ENCODE measurements at places on chromosomes 4 and X. TPM values are rescaled to one million over a fixed set of nuclear protein-coding genes. Genes with fewer than 3 reads are reported as not detected.

GRCh38 chrX:82092307-82092706, 890.4 kb downstream of the SH3BGRL start:
- no peak for DNase-seq

DNA sequence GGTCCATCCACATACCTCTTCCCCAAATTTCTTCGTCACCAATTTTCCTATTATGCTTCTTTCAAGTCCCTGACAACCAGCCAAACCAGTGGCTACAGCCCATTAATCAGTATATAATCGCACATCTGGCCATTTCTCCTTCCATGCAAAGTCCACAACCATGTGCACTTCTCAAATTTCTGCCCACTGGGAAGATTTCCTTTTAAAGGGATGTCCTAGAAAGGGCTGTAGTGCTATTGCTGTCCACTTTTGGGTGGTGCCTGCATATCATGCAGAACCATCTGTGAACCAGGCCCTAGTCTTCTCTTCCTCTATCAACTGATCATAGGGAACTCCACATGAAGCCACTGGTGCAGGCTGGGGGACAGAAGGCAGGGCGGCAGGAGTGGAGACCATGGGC, 55.2 kb upstream of the MID1IP1 start:
- DNase-seq, result no peak

DNA sequence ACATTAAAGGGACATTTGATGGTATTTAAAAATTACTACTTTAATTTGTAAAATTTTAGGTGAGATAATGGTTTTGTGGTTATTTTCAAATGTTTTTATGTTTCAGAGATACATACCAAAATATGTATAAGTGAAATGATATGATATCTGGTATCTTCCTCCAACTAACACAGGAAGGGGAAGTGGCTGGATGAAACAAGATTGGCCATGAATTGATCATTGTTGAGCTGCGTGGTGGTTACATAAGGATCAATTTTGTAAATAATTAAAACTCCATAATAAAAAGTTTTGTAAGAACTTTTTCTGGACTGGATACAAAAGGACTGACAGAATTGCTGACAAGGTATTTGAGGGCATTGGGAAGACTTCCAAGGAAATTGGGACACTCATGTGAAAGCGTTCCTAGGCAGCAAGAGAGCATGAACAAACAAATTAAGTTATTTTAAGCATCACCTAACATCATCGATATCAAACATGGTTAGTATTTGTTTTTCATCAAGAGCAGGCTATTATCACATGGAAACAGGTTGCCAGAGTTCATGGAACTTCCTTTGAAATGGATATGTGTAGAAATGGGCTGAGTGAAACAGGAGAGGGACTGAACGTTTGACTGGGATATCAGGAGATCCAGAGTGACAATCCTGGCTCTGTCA, 4.4 kb upstream of the PGM2 start:
- DNase-seq, result no peak

DNA sequence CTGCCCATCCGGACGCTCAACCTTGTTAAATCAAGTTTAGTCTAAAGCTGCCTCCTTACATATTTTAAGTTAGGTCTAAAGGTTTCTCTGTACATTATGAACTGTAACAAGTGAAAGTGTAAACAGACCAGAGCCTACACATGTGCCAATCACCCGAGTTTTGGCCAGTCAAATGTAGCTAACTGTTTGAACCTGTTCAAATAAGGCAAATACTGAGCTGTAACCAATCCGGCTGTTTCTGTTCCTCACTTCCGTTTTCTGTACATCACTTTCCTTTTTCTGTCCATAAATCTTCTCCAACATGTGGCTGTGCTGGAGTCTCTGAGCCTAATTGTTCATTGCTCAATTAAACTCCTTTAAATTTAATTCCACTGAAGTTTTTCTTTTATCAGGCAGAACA, 113.3 kb upstream of the SHISA3 start:
- DNase-seq, result no peak

Gene POU3F4
- not detected for total RNA-seq
